Hepatocyte (in vitro differentiated cells): ENCODE measurements at places on chromosomes 6 and 20. TPM values are rescaled to one million over a fixed set of nuclear protein-coding genes. Genes with fewer than 3 reads are reported as not detected.
A peak's percentile ranks its signal among the peaks of the same experiment; 100 is the strongest.

Gene OOEP
- not detected in 2 replicates for total RNA-seq

DNA sequence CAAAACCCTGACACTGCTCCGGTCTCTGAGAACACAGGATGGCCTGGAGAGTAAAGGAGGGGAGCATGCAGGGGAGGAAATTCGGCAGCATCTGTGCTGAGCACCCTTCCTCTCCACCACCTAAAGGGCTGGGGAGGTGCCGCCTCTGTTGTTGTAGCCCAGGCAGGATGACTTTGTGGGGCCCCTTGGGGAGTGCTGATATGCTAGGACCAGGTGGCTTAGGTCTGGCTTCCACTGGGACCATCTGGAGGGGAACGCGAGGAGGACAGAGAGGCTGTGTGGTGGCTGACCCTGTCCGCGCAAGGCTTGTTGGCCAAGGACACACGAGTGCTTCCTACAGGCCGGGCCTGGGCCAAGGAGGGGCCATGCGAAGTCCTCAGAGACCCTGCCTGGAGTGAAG lies 9.9 kb upstream of the RPS6KA2 start:
- H3K4me3 ChIP-seq = no peak overlapping the region
- H3K27me3 ChIP-seq = no peaks in the 10 kb centered on the region
- DNase-seq = no peak
- H3K27ac ChIP-seq = no peak overlapping the region
- no peaks in the 10 kb centered on the region for H3K4me1 ChIP-seq

Gene CDSN
- 0.20 TPM in 1 of 2 replicates, not detected in the other for total RNA-seq

DNA sequence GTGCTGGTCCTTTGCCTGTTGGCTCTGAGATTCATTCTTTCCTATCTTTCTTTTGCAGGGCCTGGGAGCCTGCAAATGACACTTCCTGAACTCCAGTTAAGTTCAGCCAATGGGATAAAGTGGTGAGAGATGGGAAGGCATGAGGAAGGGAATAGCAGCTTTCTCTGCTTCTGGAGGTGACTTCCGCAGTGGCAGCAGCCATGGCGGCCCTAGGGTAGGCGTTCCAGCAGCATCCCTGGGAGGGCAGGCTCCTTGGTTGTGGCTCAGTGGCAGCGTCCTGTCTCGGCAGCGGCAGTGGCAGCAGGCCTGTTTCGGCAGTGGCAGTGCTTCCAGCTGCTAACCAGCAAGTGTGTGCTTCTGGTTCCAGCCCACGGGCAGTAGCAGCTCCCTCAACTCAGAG lies 7.3 kb upstream of the MDFI start:
- no peak overlapping the region for H3K4me3 ChIP-seq
- H3K27ac ChIP-seq = no peak overlapping the region
- peaks cover 19% of the 10 kb centered on the region for H3K4me1 ChIP-seq
- H3K27me3 ChIP-seq = no peaks in the 10 kb centered on the region
- no peak for DNase-seq

- H3K27ac ChIP-seq = peak overlapping the region; percentile 54
- peak; percentile 58 for DNase-seq
- peaks cover 6% of the 10 kb centered on the region for H3K36me3 ChIP-seq
- H3K4me1 ChIP-seq = peaks cover 9% of the 10 kb centered on the region
Observed at GRCh38 chr20:47278907-47279348, 77.6 kb downstream of the ZMYND8 start.

DNA sequence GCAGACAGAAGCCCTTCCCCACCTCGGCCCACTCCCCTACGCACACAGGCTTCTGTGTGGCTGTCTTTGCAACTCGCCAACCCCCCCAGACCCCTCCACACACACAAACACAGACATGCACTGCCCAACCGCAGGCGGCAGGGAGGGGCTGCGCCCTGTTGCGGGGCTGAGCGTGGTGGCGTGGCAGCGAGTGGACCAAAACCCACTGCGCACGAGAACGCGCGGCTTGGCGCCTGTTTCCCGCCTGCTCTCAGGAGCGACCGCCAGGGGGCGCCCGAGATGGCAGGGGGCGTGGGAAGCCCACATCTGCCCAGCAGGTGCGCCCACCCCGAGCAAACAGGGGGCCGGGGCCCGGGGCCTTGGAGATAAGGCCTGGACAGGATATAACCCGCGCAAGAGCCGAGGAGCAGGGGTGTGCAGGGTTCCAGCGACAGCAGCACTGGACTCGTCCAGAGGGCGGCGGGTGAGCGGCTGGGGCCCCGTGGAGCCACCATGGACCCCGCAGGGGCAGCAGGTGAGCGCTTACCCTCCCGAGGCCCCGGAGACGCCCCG lies at the start of gene RBPJL:
Gene RBPJL (plus strand): TSS at position 410 of the 552 bp plus-strand sequence. CDS start 83 bp downstream, at position 493.
- H3K27ac ChIP-seq = no peak within 1 kb of the TSS
- DNase-seq = no peak
- H3K27me3 ChIP-seq = no peaks in the 10 kb centered on the region
- H3K4me1 ChIP-seq = no peaks in the 10 kb centered on the region
- no peak within 1 kb of the TSS for H3K4me3 ChIP-seq

DNA sequence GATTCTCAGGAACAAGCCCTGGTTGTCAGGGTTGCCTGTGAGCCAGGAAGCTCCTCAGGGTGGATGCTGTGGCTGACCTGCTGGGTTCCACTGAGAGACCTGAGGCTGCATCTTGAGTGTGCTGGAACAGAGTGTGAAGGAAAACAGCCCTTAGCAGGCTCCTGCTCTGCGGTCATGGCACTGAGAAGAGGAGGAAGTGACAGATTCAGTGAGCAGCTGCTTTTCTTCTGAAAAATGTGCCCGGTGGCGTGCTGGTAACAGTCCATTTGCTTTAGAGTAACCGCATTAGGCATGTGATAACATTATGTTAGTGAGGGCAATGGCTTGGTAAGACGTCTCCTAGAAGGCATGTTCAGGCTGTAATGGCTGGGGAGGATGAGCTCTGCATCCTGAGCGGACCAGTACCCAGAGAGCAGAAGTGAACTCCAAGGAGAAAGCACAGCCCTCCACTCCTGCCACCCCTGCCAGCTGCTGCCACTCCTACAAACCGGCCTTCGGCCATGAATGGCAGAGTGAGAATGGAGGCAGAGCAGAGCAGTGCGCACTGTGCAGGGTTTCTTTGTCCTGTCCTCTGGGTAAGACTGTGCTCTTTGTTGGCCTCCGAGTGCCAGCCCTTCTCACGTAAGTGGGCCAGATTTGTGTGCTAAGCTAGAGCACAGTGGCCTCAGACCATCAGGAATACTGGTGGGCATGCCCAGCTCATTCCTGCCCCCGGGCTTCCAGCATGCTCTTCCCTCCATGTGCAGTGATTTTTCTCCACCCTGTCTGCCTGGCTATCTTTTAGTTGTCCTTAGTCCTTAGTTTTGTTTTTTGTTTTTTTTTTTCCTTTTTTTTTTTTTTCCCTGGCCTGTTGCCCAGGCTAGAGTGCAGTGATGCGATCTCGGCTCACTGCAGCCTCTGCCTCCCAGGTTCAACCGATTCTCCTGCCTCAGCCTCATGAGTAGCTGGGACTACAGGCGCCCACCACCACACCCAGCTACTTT lies 98.1 kb upstream of the VSTM2L start:
- no peak overlapping the region for H3K27ac ChIP-seq
- H3K36me3 ChIP-seq = no peaks in the 10 kb centered on the region
- no peaks in the 10 kb centered on the region for H3K27me3 ChIP-seq
- DNase-seq = no peak
- H3K4me3 ChIP-seq = no peak overlapping the region
- H3K4me1 ChIP-seq = no peaks in the 10 kb centered on the region

DNA sequence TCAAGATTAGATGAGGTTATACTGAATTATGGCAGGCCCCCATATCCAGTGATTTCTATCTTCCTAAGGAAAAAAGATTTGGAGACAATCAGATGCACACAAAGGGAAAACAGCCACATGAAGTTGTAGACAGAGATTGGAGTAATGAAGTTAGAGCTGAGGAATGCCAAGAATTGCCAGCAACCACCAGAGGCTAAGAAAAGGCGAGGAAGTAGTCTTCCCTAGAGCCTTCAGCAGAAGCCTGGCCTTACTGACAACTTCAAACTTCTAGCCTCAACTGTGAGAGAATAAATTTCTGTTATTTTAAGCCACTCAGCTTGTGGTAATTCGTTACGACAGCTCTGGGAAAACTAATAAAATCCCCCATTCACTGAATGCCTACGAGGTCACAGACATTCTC lies 473.9 kb downstream of the COL12A1 start:
- H3K4me3 ChIP-seq = no peak overlapping the region
- no peaks in the 10 kb centered on the region for H3K4me1 ChIP-seq
- no peaks in the 10 kb centered on the region for H3K36me3 ChIP-seq
- H3K27me3 ChIP-seq = no peaks in the 10 kb centered on the region

- no peak overlapping the region for H3K4me3 ChIP-seq
- no peaks in the 10 kb centered on the region for H3K4me1 ChIP-seq
- DNase-seq = no peak
- H3K27me3 ChIP-seq = no peaks in the 10 kb centered on the region
- no peaks in the 10 kb centered on the region for H3K36me3 ChIP-seq
Observed at GRCh38 chr6:148580442-148580841, 166.4 kb upstream of the UST start.

- H3K4me3 ChIP-seq = no peak overlapping the region
- H3K4me1 ChIP-seq = no peaks in the 10 kb centered on the region
- H3K27me3 ChIP-seq = no peaks in the 10 kb centered on the region
- no peaks in the 10 kb centered on the region for H3K36me3 ChIP-seq
Observed at GRCh38 chr6:11380549-11380948, 148.1 kb upstream of the NEDD9 start.

Gene ZNF165
- 6.5 and 9.4 TPM in 2 replicates for total RNA-seq

DNA sequence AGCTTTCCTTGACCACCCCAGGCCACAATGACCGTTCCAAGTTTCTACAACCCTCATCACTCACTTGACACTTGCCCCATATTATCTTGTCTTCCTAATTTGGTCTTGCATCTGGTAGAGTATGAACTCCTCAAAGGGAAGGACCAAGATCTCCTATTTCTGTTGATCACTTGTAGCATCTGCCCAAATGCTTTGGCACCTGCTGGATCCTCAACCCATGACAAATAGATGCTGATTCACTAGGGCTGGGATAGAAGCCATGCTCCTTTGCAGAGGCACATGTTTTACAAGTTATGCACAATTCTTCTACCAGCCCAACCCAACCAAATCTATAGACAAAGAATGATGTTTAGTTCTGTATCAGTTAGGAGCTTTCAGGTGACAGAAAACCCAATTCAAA lies 110.7 kb downstream of the UNC5CL start:
- no peaks in the 10 kb centered on the region for H3K4me1 ChIP-seq
- DNase-seq = no peak
- H3K27ac ChIP-seq = peak overlapping the region; percentile 11
- H3K27me3 ChIP-seq = no peaks in the 10 kb centered on the region
- H3K4me3 ChIP-seq = no peak overlapping the region
- H3K36me3 ChIP-seq = no peaks in the 10 kb centered on the region

DNA sequence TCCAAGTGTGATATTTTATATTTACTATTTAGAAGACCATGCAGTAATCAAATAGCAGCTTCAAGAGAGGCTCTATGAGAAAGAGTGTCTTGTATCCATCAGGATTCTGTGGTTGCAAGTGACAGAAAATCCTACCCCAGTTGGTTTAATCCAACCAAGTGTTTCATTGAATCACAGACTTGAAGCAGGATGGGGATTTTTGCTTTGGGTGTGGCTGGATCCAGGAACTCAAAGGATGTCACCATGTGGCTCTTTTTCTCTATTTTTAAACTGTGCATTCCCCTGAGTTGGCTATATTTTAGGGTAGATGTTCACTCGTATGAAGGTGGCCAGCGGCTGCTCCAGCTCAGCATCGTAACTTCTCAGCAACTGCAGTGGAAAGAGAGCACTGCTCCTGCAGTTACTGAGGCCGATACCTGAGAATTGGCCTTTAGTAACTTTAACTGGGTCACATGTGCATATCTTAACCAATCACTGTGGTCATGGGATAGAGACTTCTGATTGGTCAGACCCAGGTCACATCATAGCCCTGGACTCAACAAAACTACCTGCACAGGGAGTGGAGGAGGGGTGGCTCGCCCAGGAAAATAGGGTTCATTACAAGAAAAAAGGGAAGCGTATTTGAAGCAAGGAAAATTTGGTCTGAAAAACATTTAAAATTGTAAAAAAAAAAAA lies 396.1 kb upstream of the SULF2 start:
- DNase-seq = no peak
- H3K4me1 ChIP-seq = no peaks in the 10 kb centered on the region
- no peak overlapping the region for H3K4me3 ChIP-seq
- no peaks in the 10 kb centered on the region for H3K27me3 ChIP-seq
- no peaks in the 10 kb centered on the region for H3K36me3 ChIP-seq

DNA sequence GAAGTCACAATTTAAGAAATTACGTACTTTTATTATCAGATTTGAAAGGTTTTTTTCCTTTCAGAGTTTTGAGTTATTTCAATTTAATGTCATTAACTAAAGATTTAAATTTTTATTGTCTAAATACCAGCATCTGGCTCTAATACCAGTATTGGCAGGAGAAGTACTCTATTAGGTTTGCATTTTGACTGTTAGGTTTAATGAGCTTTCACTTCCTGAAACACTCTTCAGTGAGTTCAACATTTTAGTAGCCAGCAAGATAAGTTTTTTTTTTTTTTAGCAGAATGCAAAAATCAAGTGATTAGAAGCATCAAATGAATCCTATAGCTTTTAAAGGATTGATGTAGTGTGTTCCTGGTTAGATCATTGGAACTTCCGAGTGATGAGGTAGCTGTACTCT lies 34.0 kb upstream of the SCGN start:
- DNase-seq = no peak
- no peak overlapping the region for H3K27ac ChIP-seq
- H3K36me3 ChIP-seq = no peaks in the 10 kb centered on the region
- H3K27me3 ChIP-seq = no peaks in the 10 kb centered on the region
- no peak overlapping the region for H3K4me3 ChIP-seq

GRCh38 chr6:54784011-54784410 lies 62.6 kb upstream of the FAM83B start:
- no peaks in the 10 kb centered on the region for H3K36me3 ChIP-seq
- no peaks in the 10 kb centered on the region for H3K4me1 ChIP-seq
- no peak overlapping the region for H3K4me3 ChIP-seq
- DNase-seq = no peak

- H3K36me3 ChIP-seq = no peaks in the 10 kb centered on the region
- DNase-seq = no peak
- no peak overlapping the region for H3K27ac ChIP-seq
- H3K4me3 ChIP-seq = no peak overlapping the region
- H3K4me1 ChIP-seq = no peaks in the 10 kb centered on the region
Observed at GRCh38 chr6:69286331-69286730, 510.5 kb downstream of the LMBRD1 start.

GRCh38 chr6:105940990-105941389 lies 145.1 kb upstream of the PRDM1 start:
- no peaks in the 10 kb centered on the region for H3K4me1 ChIP-seq
- H3K36me3 ChIP-seq = no peaks in the 10 kb centered on the region
- H3K27me3 ChIP-seq = peaks cover 5% of the 10 kb centered on the region
- no peak overlapping the region for H3K4me3 ChIP-seq
- H3K27ac ChIP-seq = no peak overlapping the region
- DNase-seq = no peak

DNA sequence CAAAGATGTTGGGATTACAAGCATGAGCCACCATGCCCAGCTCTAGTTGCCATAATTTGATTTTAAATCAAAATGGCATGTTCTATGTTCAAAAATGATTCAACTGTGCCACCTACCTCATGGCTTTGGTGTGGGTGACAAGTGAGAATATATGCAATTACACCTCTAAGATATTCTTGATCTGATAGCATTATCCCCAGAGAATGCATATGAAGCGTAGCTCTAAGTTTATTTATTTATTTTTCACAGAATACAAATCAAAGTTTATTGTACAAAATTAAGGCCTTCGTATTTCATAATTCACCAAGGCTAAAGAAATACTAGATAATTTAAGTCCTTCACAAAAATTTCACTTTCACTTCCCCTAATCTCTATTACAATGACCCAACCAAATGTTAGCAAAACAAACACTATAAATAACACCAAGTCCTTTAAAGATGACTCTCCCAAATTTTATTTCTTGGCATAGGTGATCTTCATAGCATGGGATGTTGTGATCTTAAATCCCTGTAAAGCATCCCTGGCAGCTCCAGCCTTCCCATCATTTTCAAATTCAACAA lies 205.9 kb upstream of the TAB2 start:
- no peak overlapping the region for H3K4me3 ChIP-seq
- no peaks in the 10 kb centered on the region for H3K4me1 ChIP-seq
- DNase-seq = no peak
